GM04503 (cell line): ENCODE measurements at places on chromosomes 1 and 21.

GRCh38 chr1:50968821-50969610 lies 1.0 kb upstream of the CDKN2C start:
- no peak for DNase-seq

DNA sequence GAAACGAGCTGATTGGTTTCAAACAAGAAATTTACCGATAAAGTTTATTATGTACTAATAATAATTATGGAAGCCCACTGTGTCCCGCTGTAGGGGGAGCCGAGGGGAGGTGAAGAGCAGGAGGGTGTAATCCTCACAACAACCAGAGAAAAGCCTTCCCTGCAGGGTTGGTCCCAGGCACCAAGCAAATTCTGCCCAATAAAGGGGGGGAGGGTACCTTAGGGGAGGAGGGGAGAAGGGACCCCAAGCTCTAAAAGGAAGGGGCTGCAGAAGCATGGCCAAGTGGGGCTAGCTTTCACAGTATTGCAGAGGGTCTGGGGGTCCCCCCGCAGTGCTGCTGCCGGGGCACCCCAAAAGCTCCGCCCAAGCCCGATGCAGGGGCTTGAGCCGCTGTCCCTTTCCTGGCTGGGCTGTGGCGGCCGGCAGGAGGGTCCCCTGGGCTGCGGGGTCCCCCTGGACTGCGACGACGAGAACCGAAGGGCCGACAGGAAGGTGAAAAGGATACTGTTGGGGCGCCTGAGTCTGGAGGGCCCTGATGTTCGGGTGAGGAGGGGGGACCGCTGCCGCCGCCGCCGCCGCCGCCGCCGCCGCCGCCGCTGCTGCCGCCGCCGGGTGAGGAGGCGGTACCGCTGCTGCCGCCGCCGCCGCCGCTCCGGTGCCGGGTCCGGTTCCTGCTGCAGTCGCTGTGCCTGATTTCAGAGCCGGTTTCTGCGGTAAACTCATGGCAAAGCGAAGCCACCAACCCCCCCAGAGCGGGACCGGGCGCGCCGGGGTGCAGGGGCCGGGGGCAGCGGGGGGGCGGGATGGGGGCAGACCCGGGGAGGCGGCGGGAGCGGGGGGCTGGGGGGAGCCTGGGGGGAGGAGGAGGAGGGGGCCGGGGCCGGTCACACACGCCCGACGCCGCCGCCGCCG lies 771 bp downstream of the EIF4G3 start:
- DNase-seq, result no peak

- no peak for DNase-seq
Observed at GRCh38 chr21:15837645-15838044, 107.9 kb downstream of the USP25 start.

GRCh38 chr1:7616076-7616832 lies 154.8 kb upstream of the VAMP3 start:
- no peak for DNase-seq

- DNase-seq, result no peak
Observed at GRCh38 chr1:30779294-30780071, 21.9 kb upstream of the LAPTM5 start.

DNA sequence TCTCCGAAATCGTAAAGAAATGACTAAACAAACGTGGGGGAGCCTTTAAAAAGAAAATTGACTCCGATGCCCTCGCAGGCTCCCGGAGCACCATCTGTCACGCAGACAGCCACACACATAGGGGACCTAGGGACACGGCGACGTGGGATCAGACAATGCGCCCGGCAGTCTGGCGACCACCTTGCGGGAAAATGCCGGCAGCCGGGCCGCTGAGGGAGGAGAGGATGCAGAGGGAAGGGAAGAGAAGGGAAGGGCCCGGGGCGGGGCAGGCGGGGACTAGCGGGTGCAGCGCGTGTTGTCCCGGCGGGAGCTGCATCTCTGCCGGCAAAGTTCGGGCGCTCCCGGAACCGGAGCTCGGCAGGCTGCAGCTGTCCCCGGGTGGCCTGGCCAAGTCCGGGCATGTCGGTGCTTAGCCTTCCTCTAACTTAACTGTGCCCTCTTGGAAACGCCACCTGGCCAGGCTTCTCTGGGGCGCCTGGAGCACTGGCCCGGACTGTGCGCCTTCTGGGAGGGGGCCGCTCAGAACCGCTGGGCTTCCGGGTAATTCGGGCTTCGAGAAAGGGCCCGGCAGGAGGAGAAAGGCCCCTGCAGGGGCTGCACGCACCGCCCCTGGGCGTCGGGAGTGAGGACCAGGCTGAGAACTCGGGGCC lies 1.8 kb downstream of the NHLH2 start:
- DNase-seq, result no peak

DNA sequence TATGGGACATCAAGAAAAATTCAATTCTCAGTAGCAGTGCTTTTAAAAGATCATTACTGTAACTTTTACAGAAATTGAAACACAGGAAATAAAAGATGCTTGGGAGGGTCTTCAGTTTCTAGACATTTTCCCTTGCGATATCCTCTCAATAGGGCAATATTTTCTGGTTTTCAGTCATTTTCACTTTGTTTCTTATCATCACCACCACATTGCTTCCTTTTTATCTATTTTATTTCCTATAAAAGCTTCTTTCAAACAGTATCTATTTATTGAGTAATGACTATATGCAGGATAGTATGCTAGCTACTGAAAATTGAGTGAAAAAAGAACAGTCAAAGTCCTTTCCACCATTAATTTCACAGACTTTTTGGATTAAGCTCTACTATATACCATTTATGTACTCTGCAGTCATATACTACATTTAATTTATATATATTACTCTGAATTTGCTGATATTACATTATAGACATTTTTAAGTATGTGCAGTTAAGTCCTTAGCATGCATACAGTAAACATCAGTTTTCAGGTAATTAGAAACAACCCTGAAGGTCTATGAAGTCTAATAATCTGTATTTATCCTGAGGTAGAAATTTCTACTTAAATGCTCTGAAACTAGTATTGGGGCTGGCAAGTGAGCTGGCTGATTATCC lies 18.7 kb downstream of the TRMT1L start:
- DNase-seq, result no peak

- no peak for DNase-seq
Observed at GRCh38 chr1:153849487-153850185, 73.1 kb downstream of the GATAD2B start.

- DNase-seq, result no peak
Observed at GRCh38 chr1:65687428-65688214, 105.1 kb upstream of the PDE4B start.

DNA sequence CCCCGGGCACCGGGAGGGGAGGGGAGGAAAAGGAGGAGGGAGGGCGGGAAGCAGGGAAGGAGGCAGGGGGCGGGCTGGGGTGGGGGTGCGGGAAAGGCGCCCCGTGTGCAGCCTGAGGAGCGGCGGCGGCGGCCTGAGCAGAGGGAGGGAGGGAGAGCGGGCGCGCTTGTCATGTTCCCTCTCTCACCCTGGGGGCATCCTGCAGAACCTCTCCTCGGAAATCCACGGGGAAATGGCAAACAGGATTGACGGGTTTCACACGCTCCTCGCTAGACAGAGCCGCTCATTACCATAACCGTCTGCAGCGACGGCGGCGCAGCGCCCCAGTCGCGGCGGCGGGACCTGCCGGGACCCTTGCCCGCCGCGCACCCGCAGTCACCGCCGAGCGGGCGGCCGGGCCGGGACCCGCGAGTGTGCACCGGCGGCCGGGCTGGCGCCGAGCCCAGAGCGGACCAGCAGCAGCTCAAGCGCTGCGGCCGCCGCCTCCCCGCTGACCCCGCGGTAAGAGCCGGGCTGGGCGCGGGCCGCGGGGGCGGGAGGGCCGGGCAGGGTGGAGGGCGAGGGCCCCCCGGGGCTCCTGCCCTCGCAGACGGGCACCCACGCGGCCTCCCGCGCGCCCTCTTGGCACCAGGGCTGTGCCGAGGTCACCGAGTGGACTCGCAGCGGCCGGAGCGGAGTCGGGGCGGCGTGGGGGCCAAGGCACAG lies at the start of gene SERTAD4:
TSS of gene SERTAD4 (plus strand) at position 286 of the 705 bp plus-strand sequence. CDS start 5,165 bp downstream, outside the sequence.
- DNase-seq, result no peak
